Cardiac septum (tissue), 1 donor: ENCODE measurements at places on chromosomes 5 and 9. TPM values are rescaled to one million over a fixed set of nuclear protein-coding genes. Genes with fewer than 3 reads are reported as not detected.

The SUSD3 gene
- 1.1 TPM for total RNA-seq

The CARD6 gene
- total RNA-seq = 6.2 TPM

The SLC22A4 gene
- 2.2 TPM for total RNA-seq

The ABLIM3 gene
- 118 TPM for total RNA-seq

The SLCO6A1 gene
- total RNA-seq = not detected
